ENCODE measurements at places on chromosomes 13 and 19.

GRCh38 chr13:105282406-105283285 lies 1252.8 kb downstream of the EFNB2 start:
- no peak for DNase-seq

DNA sequence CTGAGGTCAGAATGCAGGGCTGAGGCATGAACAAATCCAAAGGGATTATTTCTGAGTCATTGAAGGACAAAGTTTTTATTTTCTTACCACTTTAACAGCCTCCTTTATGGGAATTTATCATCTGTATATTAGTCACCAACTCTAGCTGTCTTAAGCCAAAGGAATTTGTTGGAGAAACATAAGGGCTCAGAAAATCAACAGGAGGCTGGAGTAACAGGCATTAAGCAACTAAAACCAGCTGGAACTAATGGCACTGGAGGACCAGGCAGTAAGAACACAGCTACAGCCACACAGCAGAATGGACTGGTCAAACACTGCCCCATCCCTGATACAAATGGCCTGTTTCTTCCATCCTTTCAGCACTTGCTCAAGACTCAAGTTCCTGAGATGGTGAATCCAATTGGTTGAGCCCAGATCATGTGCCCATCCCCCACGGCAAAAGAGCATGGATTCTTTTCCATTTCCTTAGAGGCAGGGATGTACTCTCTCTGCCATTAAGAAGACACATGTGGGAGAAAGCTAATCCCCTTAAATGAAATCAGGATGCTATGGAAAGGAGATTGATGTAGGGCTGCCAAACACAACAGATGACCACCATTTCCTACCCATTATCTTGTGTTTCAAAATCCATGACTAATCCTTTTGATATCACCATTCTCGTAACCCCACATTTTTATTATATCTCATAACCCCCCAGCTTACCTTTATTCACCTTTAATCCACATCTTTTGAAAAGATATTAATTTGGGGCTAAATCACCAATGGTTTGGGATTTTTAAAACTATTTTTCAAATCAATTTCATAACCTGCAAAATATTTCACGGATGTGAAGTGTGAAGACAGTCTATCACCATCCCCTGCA lies 157.0 kb upstream of the FNDC3A start:
- DNase-seq, result no peak

- DNase-seq, result no peak
Observed at GRCh38 chr19:41932259-41932719, 4.0 kb upstream of the ERFL start.

DNA sequence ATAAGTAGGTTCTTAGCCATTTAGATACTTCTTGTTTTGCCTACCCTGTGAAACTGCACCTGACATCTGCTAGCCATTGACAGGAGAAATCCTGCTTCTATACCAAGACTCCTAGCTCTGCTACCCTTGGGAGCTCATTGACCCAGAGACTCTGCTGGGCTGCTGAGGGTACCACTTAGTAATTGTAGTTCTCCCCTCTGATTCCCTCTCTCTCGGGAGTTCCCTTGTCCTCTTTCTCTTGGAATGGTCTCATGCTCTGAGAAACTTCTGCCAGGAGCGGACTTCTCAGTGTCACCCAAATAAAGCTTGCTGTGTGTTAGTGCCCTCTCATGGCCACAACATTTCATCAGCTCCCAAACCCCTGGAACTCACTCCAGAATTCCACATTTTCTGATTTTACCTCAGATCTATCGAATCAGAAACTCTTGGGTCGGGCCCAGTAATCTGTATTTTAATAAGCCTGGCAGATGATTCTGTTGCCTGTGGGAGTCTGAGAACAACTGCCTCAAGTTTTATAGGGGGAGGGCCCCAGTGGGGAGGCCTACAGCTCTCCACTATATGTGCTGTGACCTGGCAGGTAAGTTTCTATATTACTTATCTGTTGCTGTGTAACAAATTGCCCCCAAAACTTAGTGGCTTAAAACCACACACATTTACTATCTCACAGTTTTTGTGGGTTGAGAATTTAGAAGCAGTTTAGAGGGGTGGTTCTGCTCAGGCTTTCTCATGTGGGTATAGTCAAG lies 221.1 kb downstream of the TDRD3 start:
- no peak for DNase-seq
